ENCODE measurements at places on chromosomes 16 and 17.

- DNase-seq, result no peak
Measured at GRCh38 chr17:51035431-51035830, 85.2 kb downstream of the SPAG9 start.

DNA sequence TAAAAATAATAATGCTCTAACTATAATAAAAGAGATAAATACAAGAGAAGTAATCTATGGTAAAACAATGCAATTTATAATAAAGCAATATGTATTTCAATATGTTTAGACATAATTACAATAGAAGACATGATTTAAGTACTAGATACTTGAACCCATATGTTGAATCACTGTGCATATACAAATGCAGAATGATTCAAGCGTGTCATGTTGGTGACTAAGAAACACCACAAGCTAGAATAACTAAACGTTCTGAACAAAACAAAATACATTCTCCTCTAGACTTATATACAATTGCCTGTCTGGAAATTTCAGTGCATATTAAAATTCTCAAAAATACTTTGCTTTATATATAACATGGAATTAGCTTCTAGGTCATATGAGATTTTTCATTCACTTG, 11.2 kb downstream of the TADA2A start:
- DNase-seq, result no peak

DNA sequence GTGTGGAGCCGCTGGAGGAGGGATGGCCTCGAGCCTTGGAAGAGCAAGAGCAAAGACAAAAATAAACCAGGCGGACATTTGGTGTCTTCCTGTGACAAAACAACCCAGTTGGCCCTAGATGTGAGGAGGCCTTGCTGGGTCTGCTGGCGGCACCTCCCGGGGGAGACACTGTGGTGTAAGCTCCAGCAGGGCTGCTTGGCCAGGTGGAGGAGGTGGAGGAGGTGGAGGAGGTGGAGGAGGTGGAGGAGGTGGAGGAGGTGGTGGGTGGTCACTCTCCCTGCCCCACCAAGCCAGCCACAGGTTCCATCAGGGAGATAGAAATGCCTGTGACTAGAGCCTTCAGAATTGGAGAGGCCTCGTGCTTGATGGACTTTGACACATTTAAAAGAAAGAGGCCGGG, 32.1 kb downstream of the DBNDD1 start:
- DNase-seq, result no peak

GRCh38 chr17:80906364-80907259, 85.0 kb upstream of the CHMP6 start:
- no peak for DNase-seq

DNA sequence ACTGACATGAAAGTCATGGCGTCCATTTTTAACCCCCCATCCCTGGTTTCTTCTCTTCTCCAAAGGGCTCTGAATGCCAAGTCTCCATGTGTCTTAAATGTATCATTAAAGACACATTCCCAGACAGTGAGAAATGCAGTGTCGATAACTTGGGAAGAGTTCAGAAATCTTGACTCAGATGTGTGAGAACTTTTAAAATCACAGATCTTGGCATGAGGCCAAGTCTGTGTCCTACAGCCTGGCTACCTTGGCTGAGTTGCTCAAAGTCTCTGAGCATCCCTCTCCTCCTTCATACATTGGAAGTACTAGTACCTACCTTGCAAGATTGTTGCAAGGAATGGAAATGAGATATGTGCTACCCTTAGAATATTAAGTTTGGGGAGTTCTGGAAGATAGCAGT, 1046.5 kb upstream of the RBFOX1 start:
- no peak for DNase-seq

DNA sequence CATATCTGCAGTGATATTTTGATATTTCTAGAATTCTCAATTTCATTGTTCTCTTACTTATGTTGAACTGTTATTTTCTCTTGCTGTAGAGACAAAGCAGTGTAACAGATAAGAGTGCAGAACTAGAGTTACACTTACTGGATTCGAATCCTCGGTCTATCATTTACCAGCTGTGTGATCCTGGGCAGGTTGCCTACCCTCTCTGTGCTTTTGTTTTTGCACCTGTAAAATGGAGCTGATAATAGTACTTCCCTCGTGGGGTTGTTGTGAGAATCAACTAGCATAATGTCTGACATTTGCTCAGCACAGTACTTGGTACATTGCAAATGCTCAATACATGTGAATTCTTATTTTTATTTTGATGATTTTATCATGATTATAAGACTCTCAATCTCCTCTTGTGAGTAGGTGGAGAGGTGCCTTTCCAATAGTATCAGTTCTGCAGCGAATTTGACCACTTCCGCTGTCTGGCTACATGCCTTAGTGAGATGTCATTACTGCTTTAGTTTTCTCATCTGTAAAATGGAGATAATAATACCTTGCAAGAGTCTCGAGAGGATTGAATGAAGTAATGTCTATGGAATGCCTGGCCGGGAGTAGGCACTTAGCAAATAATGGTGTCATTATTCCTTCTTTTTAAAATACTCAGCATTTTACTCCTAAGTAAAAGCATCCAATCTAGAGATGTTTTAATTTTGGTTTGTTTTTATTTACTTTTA, 312.2 kb upstream of the MAF start:
- no peak for DNase-seq

- DNase-seq, result no peak
Measured at GRCh38 chr16:19382887-19383816, 34.5 kb upstream of the TMC5 start.

- DNase-seq, result no peak
Measured at GRCh38 chr17:81719410-81720266, 7.6 kb downstream of the SLC25A10 start.

DNA sequence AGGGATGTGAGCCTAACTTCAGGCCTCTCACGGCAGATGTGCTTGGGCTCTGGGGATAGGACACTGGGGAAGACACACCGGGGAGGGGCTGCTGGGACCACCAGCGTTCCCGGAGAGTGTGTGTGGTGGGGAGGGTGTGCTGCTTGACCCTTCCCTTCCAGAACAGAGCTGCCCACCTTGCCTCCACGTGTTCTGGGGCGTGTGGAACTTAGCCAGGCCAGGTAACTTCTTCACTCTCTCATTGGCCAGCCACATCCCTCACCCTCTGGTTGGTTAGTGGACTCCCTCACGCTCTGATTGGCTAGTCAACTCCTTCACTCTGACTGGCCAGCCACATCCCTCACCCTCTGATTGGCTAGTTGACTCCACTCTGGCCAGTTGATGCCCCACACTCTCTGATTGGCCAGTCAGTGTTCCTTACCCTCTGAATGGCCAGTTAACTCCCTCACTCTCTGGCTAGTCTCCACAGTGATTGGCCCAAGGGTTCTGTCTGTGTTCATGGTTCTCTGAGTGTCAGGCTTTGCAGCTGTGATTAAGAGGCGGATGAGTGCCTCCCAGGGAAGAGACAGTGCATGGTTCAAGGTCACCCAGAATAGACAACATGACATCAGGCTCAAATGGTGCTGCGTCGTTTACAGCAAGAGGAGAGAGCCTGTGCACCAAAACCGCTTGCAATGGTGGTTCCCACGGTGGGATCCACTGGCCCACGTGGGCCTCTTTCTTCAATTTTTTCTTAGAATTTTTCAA, 10.0 kb downstream of the TMEM235 start:
- DNase-seq, result no peak

GRCh38 chr17:55040611-55041010, 72.0 kb downstream of the STXBP4 start:
- no peak for DNase-seq

DNA sequence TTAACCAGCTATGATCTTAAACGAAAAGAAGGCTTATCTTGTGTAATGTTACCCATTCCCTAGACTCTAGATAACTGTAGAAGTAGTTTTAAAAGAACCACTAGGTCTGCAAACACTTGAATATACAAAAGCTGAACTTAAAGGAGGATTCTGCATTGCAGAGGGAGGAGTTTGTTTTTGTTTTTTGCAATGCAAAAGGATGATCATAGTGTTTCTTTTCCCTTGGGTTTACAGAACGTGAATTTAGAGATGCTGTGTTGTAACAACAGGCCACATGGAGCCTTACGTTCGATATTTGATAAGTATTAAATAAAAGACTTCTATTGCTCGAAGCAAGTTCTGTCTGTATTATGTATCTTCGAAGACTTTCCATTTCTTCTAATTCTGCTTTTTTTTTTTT, 77.6 kb downstream of the CHD9 start:
- DNase-seq, result no peak

- DNase-seq, result no peak
Measured at GRCh38 chr16:87531418-87531817, 38.6 kb upstream of the ZCCHC14 start.

GRCh38 chr17:82045936-82046484, 5.6 kb downstream of the RFNG start:
- no peak for DNase-seq

DNA sequence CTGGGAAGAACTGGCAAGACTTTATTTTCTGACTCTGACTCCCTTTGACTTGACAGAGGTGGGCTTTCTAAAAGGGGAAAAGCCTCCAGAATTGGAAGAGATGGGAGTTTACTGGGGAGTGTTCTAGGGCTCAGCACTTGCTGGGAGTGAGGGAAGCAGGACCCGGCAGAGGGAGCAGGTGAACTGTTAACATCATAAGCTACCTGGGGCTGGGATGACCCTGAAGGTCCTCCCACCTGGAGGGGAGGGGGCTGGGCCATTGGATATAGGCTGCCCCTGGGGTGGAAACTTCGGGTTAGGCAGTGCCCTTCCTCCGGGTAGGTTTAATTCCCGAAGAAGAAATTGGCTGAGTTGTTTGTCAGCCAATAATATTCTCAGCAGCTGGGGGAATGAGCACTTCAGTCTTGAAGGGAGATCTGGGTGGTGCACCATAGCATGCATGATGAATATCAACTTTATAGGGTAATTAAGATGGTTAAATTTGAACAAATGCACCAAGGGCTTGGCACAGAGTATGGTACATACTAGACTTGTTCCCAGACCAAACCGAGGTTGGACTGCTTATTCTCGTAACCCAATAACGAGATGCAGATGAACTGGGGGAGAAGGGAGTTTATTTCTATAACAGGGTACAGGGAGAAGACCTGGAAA, 337.0 kb downstream of the HAPSTR1 start:
- no peak for DNase-seq
